ENCODE measurements at places on chromosomes 1 and 21.

DNA sequence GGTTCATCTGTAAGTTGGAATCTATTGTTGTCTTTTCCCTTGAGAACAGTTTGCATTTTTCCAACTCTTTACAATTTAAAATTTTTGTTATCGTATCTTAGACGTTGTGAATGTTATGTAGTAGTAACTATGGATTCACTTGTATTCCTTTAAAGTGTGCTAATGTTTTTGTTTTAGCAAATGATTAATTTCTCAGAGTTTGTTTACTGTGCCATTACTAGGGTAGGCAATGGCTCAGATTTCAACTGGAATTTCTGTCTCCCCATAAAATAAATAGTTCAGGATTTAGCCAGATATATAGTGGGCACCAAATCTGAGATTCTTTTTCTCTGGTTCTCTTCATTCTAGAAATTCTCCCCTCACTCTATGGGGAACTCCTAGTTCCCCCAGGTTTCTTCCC lies 896.5 kb downstream of the PLA2G4A start:
- H3K4me3 ChIP-seq: no peak overlapping the region
- H3K4me1 ChIP-seq: no peaks in the 10 kb centered on the region
- DNase-seq: no peak
- H3K27me3 ChIP-seq: no peaks in the 10 kb centered on the region
- no peaks in the 10 kb centered on the region for H3K36me3 ChIP-seq
- H3K27ac ChIP-seq: no peak overlapping the region

GRCh38 chr1:181112071-181112929 lies 23.8 kb downstream of the IER5 start:
- no peak for DNase-seq
- H3K27me3 ChIP-seq: no peaks in the 10 kb centered on the region
- no peaks in the 10 kb centered on the region for H3K36me3 ChIP-seq
- H3K4me1 ChIP-seq: peaks cover 6% of the 10 kb centered on the region

DNA sequence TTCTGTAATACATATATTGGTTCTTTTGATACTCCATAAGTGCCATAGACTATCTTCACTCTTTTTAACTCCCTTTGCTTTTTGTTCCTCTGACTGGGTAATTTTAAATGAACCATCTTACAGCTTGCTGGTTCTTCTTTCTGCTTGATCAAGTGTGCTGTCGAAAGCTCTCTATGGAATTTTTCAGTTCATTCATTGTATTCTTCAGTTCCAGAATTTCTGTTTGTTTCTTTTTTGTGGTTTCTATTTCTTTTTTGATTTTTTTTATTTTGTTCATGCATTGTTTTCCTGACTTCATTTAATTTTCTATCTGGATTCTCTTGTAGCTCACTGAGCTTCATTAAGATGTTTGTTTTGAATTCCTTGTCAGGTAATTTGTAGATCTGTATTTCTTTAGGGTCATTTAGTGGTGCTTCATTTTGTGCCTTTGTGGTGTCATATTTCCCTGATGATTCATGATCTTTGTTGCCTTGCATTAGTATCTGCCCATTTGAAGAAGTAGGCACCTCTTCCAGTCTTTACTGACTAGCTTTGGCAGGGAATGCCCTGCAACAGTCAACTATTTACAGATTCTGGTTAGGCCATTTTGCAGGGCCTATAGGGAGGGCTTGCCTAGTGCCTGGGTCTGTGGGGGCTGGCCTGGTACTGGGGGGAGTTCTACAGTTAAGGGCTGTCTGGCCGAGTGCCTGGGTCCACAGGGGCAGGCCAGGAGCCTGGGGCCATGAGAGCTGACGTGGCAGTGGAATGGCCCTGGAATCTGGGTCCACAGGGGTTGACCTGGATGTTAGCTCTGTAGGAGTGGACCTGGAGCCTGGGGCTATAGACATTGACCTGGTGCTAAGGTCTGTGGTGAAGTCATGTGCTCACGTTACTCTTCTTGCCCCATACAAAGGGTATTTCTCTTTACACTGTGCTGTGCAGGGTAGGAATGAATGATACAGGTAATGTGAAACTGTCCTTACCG lies 89.7 kb downstream of the MAGI3 start:
- no peak overlapping the region for H3K4me3 ChIP-seq
- H3K27me3 ChIP-seq: no peaks in the 10 kb centered on the region
- no peak for DNase-seq

DNA sequence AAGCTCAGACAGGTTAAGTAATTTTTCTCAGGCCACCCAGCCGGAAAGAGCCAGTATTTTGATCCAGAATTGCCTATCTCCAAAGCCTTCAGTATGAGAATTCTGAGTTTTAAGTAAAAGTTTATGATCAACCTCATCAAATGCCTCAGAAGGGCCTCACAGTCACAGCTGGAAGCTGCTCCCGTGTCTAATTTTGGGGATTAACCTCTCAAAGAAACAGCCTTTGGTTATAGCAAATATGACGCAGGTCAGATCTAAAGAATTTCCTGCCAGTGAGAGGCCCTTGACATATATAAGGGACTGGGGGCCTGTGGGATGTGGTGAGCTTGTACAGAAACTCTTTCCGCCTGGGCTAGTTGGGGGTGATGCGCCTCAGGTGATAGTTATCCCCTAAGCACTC lies 2.3 kb downstream of the EXTL1 start:
- H3K27me3 ChIP-seq: no peaks in the 10 kb centered on the region
- H3K27ac ChIP-seq: no peak overlapping the region
- no peak for DNase-seq
- no peak overlapping the region for H3K4me3 ChIP-seq

DNA sequence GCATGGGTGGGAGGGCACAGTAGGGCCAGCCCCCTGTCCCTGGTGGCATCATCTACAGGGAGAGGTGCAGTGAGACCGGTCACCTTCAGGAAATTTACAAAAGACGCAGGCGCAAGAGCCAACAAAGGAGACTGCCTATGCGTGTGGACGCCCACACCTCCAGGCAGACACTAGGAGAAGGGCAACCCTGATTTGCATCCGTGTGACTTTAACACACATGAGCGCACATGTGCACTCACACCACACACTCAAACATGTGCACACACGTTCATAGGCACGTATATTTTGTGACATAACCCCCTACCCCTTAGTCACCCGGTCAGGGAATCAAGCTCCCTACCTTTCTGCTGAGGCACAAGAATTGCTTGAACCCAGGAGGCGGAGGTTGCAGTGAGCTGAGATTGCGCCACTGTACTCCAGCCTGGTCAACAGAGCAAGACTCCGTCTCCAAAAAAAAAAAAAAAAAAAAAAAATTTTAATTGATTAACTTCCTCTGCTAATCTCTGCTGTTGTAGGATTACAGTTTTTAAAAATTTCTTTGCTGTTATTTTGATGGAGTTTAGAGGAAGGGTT lies 84.7 kb upstream of the SLC25A33 start:
- H3K36me3 ChIP-seq: no peaks in the 10 kb centered on the region
- H3K4me1 ChIP-seq: peaks cover 8% of the 10 kb centered on the region
- DNase-seq: no peak
- no peaks in the 10 kb centered on the region for H3K27me3 ChIP-seq
